ENCODE measurements at places on chromosomes 4 and X. TPM values are rescaled to one million over a fixed set of nuclear protein-coding genes. Genes with fewer than 3 reads are reported as not detected.

- H3K36me3 ChIP-seq, result no peaks in the 10 kb centered on the region
- H3K4me1 ChIP-seq, result no peaks in the 10 kb centered on the region
- H3K27me3 ChIP-seq, result no peaks in the 10 kb centered on the region
- DNase-seq, result no peak
- no peak overlapping the region for H3K27ac ChIP-seq
Observed at GRCh38 chr4:70671091-70671490, 4.8 kb upstream of the JCHAIN start.

DNA sequence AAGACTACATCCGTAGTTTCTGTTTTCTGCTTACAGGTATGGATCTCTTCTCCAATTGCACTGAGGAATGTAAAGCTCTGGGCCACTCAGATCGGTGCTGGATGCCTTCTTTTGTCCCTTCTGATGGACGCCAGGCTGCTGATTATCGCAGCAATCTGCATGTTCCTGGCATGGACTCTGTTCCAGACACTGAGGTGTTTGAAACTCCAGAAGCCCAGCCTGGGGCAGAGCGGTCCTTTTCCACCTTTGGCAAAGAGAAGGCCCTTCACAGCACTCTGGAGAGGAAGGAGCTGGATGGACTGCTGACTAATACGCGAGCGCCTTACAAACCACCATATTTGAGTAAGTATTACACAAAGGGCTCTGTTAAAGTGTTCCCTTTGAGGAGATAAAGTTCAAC, 13.8 kb downstream of the PCDH10 start:
- no peak overlapping the region for H3K4me3 ChIP-seq
- no peaks in the 10 kb centered on the region for H3K36me3 ChIP-seq
- no peak for DNase-seq
- H3K27me3 ChIP-seq, result no peaks in the 10 kb centered on the region
- no peak overlapping the region for H3K27ac ChIP-seq

GRCh38 chr4:168880072-168880675, 129.9 kb downstream of the CBR4 start:
- H3K27ac ChIP-seq, result no peak overlapping the region
- no peak overlapping the region for H3K4me3 ChIP-seq
- peaks cover 78% of the 10 kb centered on the region for H3K4me1 ChIP-seq
- peaks cover 71% of the 10 kb centered on the region for H3K36me3 ChIP-seq
- no peaks in the 10 kb centered on the region for H3K27me3 ChIP-seq

Gene SCD5
- total RNA-seq, result 9.7 TPM

Gene ERAS
- not detected for total RNA-seq

Gene ARL9
- not detected for total RNA-seq

Gene VSIG4
- 28.0 TPM for total RNA-seq

GRCh38 chrX:154545673-154546274, 872 bp downstream of the G6PD start:
- H3K27ac ChIP-seq, result no peak overlapping the region
- no peaks in the 10 kb centered on the region for H3K4me1 ChIP-seq
- peak overlapping the region; percentile 62 for H3K4me3 ChIP-seq
- no peak for DNase-seq
- H3K36me3 ChIP-seq, result no peaks in the 10 kb centered on the region
